ENCODE measurements at places on chromosomes 5 and 9.

DNA sequence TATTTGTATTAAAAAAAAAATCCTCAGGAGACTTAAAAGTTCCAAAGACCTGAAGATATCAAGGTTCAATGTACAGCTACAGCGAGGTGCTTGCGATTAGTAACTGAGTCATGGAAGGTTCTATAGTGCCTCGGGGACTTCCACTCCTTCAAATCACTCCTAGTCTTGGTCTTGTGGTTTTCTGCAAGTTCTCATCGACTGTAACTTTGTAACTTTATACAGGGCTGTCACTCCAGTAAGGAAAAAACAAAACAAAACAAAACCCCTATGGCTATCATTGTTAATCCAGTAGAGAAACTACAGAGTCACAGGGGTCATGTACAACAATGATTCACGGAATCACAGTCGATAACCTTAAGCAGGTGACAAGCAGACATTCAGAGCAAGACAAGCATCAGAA lies 39.8 kb upstream of the SELENOP start:
- DNase-seq = no peak

DNA sequence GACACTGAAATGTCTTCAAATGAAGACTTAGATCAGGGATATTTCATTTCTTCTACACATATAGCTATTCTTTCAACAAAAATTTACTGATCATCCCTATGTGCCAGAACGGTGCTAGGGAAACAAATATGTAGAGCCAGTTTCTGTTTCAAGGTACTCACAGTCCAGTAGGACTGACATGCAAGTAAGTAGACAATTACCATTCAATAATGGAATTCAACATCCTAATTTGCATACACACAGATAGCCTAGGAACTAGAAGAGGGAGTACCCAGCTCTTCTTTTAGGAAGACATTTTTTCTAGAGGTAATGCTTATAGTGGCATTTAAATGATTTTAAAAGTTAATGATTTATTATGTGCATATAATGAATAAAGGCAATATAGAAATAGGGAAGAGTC lies 388.8 kb downstream of the ZSWIM6 start:
- no peak for DNase-seq

DNA sequence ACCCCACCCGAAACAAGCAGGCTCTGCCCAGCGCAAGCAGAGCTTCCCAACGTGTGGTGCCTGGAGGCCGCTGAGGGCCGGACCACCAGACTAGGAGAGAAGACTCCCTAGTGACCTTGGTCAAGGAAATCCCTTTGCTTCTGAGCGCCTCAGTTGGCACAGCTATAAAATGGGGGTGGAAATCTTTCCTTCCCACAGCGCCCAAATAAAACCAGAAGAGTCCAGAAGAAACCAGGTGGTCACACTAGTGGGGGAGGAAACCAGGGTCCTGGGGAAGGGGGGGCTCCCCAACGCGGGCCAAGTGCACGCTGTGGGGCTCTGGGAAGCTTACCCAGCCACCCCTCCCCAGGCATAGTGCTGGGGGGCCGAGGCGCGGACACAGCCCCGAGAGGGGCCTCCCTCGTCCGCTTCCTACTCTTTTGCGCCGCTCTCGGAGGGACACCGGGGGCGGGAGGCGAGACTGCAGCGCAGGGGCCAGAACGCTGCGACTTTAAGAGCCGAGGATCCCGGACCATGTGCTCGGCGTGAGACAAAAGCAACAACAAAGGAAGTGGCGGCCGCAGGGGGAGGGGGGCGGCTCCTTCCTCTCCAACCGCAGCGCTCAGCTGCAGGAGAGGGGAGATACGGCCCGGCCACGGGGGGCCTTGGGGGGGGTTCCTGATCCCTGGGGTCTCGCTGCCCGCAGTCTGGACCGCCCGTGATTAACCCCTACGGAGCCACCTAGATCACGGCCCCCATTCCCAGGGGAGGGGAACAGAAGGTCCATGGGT lies 885 bp downstream of the RNF44 start:
- DNase-seq = peak; percentile 79

- DNase-seq = no peak
These were observed 26.0 kb downstream of the FLT4 start for GRCh38 chr5:180623411-180623834.

GRCh38 chr9:4344946-4345345 lies 45.1 kb upstream of the GLIS3 start:
- DNase-seq = no peak

- no peak for DNase-seq
These were observed 674.6 kb upstream of the ZNF608 start for GRCh38 chr5:125421006-125421405.

GRCh38 chr5:100424787-100425186 lies 110.4 kb upstream of the FAM174A start:
- DNase-seq = no peak

DNA sequence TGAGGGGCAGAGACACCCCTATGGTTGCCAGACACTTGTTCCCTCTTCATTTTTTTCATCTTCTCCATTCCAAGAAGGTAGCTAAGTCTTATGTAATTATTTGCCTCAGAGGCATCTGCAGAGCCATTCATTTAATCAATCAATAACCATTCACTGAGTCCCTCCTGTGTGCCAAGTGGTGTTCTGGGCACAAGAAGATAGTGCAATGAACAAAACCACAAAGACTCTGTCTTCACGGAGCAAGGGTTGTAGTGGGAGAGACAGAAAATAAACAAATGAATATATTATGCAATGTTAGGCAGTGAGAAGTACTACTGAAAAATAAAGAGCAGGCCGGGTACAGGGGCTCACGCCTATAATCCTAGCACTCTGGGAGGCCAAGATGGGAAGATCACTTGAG lies 41.4 kb upstream of the CTNNA1 start:
- no peak for DNase-seq

DNA sequence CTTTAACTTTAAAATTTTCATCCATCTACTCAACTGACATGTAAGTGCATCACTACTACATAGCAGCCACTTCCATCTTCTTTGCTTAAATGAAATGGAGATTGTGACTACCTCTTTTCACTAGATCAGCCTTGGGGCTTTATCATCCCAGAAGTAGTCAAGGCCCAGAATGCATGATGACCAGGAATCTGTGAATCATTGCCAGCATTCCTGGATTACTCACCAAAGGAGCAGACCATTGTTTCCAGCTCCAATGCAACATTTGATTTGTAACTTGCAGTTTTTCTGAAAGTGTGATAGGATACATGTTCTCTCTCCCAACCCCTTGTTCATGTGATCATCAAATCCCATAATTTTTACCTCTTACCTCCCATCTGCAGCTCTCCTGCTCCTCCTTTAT lies 65.1 kb downstream of the PLPPR1 start:
- DNase-seq = peak; percentile 36

DNA sequence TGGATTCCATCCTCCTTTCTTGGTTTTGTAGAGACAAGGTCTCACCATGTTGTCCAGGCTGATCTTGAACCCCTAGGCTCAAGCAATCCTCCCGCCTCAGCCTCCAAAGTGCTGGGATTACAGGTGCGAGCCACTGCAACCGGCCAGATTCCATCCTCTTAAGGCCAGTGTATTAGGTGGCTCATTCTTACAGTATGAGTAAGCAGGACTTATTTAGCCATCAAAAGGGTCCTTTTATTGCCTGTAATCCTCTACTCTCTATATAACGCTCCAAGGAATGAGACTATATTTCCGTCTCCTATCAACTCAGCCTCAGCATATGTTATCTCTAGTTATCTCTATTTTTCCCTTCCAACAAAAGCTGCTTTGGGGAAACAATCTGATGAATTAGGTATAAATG lies 3.0 kb upstream of the ERBIN start:
- no peak for DNase-seq

DNA sequence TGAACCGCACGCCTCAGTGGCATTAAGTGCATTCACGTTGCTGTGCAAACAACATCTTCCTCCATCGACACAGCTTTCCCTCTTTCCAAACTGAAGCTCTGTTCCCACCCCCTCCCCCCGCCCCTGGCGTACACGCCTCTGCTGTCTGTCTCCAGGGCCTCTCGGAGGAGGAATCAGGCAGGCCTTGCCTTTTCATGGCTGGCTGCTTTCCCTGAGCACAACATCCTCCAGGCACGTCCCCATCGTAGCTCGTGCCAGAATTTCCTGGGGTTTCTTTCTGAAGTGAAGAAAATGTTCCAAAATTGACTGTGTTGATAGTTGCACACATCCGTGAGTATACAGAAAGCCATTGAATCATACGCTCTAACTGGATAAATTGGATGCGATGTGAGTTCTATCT lies 22.3 kb upstream of the TMEM250 start:
- DNase-seq = no peak

DNA sequence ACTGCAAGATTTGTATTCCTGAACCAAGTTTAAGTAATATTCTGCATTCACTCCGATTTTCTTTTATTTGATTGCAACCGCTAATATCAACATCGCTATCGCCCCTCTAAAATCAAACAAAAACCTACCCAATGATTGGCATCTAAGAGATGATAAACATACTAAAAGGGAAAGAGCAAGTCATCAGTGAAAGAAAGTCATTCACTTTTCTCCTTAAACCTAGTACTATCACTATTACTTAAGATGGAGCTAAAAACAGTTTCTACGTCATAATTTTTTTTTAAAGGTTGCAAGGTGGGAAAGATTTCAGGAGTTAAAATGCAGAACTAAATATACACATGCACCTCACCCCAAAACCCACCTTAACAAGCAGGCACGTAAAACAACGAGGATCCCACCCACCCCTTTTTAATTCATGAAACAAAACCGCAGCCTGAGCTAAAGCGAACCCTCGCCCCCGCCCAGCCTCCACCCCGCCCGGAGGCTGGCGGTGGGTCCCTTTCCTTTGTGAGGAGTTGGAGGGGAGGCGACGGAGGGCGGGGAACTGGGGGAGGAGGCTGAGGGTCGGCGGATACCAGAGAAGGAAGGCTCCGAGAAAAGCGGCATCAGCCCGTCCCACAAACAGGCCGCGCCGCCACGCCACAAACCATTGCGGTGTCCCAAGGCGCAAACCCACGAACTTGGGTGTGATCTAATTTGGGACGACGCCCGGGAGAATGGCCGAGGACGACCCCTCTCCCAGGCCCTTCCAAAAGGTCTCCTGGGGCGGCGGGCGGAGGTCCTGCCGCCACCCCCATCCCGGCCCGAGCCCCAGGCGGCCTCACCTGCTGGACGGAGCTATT lies 861 bp downstream of the UBQLN1 start:
- peak; percentile 49 for DNase-seq

GRCh38 chr5:61994171-61994570 lies 311.8 kb upstream of the KIF2A start:
- DNase-seq = no peak

DNA sequence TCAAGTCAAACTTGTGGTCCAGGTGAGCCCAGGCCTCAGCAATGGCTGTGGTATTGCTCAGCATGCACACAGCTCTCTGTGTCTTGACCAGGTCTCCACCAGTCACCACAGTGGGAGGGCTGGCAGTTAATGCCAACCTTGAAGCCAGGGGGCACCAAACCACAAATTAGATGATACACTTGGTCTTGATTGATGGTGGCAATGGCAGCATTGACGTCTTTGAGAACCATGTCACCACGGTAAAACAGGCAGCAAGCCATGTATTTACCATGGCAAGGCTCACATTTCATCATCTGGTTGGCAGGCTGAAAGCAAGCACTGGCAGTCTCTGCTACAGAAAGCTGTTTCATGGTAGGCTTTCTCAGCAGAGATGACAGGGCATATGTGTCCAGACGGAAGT lies 40.0 kb downstream of the NIM1K start:
- peak; percentile 15 for DNase-seq
